Cardiac ventricle fibroblast (primary cell): ENCODE measurements at places on chromosomes 1 and 21. TPM values are rescaled to one million over a fixed set of nuclear protein-coding genes. Genes with fewer than 3 reads are reported as not detected.

The VASH2 gene
- total RNA-seq: 0.54 and 0.56 TPM in 2 replicates

The FAM72B gene
- total RNA-seq: 0.10 and 0.12 TPM in 2 replicates

The DISP1 gene
- 6.0 and 7.0 TPM in 2 replicates for total RNA-seq

The CELA3A gene
- not detected in 2 replicates for total RNA-seq

The APOBEC4 gene
- total RNA-seq: not detected in 2 replicates
